Hindlimb muscle (tissue), 1 donor: ENCODE measurements at places on chromosomes 1 and 21. TPM values are rescaled to one million over a fixed set of nuclear protein-coding genes. Genes with fewer than 3 reads are reported as not detected.

DNA sequence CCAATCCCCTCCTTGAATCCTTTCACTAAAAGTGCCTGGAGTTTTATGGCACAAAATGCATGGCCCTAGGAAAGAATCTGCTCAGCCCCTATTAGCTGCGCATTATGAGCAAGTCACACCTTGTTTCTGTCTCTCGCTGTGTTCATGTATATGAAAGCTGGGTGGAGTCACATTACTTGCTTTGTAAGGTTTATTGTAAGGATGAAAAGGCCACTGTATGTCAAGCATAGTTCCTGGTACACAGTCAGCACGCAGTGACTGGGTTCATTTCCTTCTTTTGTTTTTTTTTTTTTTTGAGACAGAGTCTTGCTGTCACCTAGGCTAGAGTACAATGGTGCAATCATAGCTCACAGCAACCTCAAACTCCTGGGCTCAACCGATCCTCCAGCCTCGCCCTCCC is 6.7 kb upstream of the SLC9A1 start:
- DNase-seq, result no peak

The CLCA1 gene
- not detected for polyA plus RNA-seq

GRCh38 chr1:95284420-95284819 is 50.4 kb downstream of the RWDD3 start:
- no peak for DNase-seq

DNA sequence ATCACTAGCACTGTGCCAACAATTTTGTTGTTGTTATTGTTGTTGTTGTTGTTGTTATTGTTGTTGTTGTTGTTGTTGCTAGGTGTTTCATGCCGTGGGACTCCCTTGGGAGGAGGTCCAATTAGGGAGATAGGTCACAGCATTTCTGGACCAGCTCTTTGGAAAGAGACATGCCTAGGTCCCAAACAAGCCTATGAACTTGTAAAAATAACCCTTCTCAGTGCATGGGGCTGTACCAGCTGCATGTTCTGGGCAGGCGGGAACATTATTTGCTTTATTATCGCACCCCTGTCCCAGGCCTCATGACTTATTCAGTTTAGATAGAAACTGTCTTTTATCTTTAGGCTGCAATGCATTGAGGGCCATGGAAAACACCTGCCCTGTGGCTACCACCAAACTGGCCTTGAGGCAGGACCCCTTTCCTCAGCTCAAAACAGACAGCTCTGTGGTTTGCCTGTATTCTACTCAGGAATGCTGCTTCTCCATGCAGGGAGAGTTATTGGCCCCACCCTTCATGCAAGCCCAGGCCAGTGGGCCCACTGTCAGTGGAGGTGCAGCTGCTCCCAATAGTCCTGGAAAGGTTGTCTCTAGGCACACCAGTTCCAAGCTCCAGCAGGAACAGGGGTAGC is 386.5 kb upstream of the BRINP3 start:
- no peak for DNase-seq

The F13B gene
- polyA plus RNA-seq, result not detected

The BOLA1 gene
- 14.4 TPM for polyA plus RNA-seq

The THEM5 gene
- 0.37 TPM for polyA plus RNA-seq

DNA sequence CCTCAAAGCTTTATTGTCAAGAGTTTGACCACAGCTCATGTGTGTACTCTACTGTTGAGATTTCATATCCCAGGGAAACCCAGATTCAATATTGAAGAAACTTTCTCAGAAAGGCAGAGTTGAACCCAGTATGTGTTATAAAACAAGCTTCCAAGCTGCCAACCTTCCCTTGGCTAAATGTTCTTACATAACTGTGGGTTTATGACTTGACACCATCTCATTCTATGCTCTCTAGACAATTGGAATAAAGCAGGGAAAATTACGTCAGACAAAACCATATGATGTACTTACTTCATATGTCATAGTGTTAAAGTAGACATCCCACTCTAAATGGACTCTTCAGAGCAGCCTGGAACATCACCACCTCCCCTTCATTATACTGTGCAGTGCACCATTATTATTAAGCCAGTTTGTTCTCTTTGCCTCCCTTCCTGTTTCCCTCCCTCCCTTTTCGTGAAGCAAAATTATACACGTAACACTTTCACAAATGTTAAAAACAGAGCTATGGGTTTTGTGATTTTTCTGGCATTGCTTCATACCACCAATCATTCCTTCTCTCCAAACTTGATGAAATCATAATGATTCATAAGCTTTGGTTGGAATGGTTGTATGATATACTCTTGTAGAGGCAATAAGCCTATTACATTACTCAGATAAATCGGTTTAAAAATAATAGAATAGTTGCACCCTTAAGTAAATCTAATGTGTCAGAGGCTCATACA is 507.2 kb downstream of the LTN1 start:
- DNase-seq, result no peak

GRCh38 chr1:151968058-151968457 is 25.6 kb downstream of the S100A10 start:
- DNase-seq, result no peak

The COL8A2 gene
- polyA plus RNA-seq, result 6.9 TPM

- no peak for DNase-seq
Observed at GRCh38 chr1:34266127-34266951, 89.6 kb downstream of the C1orf94 start.

The DAB1 gene
- polyA plus RNA-seq, result 5.6 TPM

DNA sequence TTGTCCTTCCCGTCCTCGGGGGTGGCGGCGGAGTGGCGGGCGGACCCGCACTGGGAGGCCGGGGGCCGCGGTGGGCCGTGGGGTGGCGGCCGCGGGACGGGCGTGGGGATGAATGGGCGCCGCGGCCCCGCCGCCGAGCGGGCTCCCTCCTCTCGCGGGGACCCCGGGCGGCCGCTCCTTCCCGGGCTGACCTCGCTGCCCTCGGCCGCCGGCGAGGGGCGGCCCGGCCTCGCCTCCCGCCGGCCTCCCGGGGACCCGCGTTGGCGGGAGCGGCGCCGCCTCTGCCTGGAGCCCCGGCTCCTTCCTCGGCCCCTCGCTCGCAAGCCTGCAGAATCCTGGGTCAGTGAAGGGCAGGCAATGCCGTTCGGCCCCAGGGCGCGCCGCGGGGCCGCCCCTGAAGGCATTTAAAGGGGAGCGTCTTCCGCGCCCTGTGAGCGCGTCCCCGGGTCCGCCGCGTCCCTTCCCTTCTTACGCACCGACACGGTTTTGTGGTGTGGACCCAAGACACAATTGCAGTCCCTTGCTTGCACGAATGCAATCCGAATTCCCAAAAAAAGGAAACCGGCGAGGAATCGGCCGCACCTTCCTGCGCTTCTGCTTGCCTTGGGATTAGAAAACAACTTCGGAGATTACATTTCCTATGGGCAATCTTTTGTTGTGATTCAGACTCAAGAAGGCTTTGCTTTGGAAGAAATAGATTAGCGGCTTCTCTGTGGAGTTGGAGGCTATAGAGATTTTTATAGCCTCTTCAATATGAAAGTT is 776 bp downstream of the ITSN1 start:
- peak; percentile 29 for DNase-seq

GRCh38 chr21:44314128-44314527 is 14.3 kb downstream of the PFKL start:
- no peak for DNase-seq

The CFHR3 gene
- 1.7 TPM for polyA plus RNA-seq

- DNase-seq, result no peak
Observed at GRCh38 chr1:193069748-193070385, 10.5 kb downstream of the RO60 start.

- no peak for DNase-seq
Observed at GRCh38 chr1:176567190-176567794, 104.3 kb downstream of the PAPPA2 start.

GRCh38 chr21:41886328-41886727 is 7.2 kb upstream of the PRDM15 start:
- DNase-seq, result no peak

DNA sequence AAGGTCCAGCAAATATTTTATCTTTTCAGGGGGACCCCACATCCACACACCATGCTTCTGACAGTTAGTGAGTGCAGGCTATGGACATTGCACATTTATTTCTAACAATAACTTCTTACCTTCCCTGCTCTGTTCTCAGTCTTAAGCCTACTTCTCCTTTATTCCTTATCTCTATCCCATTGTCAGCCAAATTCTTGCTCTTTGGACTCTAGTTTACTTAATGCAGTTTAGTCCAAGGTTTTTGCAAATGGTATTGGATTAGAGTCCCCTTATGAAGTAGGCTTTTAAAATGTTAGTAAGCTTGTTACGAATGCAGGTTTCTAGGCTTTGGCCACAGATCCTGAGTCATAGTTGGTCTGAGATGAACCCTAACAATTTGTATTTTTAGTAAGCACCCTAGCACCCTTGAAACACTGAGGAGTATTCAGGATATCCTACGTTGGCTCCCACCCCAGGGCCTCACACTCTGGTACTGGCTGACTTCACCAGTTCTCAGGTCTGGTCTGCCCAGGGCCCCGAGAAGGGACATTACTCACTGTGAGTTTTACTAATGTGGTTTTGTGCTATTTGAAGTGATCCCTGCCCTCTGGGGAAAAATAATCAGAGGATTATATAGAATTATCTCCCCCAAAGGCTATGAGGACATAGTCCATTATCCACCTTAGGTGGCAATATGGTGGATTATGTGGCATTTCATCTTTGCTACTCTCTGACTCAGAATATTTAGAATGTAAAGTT is 239.5 kb downstream of the TGFB2 start:
- no peak for DNase-seq

DNA sequence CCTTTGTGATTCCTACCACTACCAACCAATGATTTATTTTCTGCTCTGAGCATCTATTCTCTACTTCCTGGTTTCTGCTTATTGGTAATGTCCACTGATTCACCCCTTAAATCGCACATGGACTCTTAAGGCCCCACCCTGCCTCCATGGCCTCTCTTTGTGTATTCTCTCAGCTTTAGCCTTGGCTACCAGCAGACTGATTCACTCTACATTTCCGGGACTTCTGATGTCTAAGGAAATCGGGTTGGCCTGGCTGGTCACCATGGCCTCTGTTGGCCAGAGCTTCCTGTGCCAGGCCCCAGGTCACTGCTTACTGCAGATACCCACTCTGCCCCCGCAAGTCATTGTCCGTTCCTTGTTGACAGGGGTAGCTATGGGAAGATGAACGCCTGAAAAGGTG is 40.9 kb downstream of the PDPN start:
- no peak for DNase-seq

The PTPRF gene
- polyA plus RNA-seq, result 29.2 TPM

DNA sequence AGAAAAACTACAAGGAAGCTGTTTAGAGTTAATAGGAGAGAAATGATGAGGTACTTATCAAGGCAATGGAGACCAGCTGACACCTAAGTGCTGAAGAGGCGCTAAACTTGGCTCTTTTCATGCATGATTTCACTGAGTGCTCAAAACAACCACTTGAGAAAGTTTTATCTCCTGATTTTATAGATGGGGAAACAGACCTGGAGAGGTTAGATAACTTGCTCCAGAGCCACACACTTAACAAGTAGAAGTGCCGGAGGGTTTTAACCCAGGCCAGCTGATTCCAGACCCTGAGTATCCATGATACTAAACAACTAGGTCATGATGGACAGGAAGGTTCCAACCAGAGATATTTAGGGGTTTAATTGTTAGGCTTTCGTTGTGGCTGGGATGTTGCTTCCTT is 25.9 kb downstream of the UBE2U start:
- no peak for DNase-seq

DNA sequence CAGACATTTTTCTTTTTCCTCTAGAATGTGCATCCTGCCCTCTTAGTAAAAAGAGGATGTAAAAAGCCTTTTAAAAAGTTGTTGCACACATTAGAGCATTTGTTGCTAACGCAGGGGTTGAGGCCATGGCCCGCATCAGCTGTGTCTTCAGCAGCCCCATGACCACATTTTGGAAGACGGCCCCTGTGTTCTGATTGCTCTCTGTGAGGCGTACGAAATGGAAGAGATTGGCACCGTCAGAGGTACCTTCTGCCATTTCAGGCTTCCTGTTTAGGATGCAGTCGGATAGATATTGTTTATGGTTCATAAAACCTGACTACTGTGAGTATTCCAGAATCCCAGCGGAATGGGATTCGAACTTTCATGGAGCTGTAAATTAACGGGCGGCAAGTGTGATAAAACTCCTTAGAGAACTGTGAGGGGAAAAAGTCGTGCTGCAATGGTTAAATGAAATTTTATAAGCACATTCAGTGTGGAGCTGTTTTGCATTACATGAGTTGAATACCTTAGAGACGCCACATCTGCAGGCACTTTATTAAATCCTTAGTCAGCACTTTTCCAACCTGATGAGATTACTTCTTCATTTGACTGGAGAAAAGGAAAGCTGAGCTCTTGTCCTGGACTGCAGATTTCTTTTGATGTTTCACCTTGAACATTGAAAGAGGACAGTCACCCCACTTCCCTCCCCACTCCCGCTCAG is 273.9 kb downstream of the TM2D1 start:
- DNase-seq, result peak; percentile 79

DNA sequence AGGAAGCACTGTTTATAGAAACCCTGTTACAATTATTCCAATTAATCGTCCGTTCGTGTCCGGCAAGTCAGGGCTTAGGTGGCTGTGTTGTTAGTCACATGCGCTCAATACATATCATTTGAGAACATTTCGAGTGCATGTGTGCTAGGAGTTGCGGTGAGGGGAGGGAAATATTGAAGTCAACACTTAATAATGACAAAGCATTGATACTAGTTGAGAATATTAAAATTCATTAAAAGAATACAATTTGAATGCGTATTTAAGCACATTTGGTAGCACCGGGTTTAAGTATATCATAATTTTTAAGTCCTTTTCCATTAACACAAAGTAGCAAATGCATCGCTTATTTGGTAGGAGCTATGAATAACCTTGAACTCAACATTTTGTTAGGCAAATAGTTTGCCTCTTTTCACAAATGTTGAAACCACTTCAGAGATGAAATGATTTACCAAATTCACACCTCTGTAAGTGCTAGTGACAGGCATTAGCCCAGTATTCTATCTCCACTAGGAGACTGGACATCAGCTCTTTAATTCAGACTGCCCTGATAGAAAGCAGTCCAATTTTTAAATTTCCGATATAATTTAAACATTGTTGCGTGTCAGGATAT is 1.1 kb upstream of the SERBP1 start:
- DNase-seq, result no peak

The CACNA1E gene
- 0.50 TPM for polyA plus RNA-seq

The TMEM82 gene
- polyA plus RNA-seq, result not detected

The HSPB7 gene
- 91.3 TPM for polyA plus RNA-seq

The AZIN2 gene
- polyA plus RNA-seq, result 5.2 TPM

The ANGPTL3 gene
- 0.18 TPM for polyA plus RNA-seq

DNA sequence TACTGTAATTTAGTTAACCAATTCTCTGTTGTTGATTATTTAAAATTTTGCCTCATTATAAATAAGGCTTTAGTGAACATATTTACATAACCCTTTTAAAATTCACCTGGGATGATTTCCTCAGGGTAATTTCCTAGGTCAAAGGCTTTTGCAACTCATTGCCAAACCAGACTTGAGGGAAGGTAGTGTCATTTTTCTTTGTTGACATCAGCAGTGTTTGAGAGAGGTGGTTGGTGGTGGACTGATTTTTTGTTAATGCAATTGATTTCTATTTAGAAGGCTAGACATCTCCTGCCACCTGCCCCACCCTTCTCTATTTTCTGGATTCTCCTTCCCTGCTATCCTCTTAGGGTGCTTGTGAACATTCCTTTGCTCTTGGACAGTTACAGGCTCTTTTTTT is 116.8 kb downstream of the HHAT start:
- no peak for DNase-seq

The FAM72C gene
- not detected for polyA plus RNA-seq
